ENCODE measurements at places on chromosomes 5 and 9.

- no peak for DNase-seq
Measured at GRCh38 chr9:87395804-87396479, 101.7 kb upstream of the DAPK1 start.

DNA sequence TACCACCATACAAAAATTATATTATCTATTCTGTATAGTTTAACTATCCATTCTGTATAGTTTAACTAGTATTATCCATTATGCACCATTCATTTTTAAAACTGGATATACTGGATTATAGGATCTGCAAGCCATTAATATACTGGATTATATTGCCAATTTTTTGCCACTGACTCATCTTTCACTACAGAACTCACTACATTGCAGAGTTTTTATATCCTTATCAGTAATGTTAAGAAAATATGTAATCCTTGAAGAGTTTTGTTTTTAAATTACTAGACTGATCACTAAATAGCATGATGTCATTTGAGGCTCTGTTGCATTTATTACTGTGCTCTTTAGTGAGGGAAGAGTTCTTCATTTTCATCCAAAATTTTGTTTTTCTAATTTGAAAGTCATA is 109.8 kb upstream of the SNX2 start:
- DNase-seq = no peak

DNA sequence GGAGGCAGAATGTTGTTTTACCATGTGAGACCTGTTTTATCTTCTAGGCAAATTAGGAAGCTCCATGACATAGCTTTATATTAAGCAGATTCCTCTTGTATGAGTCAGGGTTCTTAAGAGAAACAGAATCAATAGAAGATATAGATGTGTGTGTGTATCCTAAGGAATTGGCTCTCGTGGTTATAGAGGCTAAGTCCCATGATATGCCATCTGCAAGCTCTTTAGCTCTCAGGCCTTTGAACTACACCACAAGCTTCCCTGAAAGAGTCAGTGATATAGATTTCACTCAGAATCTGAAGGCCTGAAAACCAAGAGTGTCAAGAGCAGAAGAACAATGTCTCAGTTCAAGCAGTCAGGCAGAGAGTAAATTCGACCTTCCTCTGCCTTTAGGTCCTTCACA is 365.8 kb upstream of the ZNF608 start:
- DNase-seq = no peak

DNA sequence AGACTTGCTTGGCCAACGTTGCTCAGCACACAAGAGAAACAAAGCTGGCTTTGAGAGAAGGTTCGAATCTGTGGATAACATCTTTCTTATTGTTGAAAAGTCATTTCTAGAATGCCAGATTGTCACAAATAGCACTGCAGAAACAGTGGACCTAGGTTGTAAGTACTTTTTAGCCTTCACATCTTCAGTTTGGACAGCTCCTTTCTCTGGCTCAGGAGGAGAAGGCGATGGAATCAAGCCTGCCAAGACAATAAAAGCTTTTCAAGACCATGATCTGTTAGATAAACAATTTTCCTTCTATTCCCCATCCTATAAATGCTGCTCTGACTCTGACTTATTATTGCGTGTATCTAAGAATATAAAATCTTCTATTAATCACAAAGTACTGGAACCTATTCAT is 615.2 kb upstream of the SEMA6A start:
- no peak for DNase-seq

GRCh38 chr9:98372077-98372836 is 116.8 kb upstream of the TBC1D2 start:
- no peak for DNase-seq

DNA sequence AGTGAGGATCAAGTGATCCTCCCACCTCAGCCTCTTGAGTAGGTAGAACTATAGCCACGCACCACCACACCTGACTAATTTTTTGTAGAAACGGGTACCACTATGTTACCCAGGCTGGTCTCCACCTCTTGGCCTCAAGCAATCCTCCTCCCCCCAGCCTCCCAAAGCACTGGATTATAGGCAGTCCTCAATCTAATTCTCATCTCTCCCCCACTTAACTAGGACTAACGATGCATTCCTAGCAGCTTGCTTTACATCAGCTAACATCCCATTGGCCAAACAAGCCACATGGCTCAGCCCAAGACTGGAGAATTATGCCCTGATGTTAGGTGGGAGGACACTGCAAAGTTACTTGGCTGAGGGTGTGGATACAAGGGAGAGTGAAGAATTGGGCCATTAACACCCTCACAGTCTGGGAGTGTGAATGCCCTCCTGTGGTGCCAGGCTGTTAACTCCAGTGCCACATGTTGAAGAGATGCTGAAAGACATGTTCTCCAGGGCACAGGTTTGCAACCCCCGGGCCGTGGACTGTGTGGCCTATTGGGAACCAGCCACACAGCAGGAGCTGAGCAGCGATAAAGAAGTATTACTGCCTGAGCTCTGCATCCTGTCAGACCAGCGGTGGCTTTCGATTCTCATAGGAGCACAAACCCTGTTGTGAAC is 5.3 kb upstream of the ZNF367 start:
- DNase-seq = no peak

- no peak for DNase-seq
Measured at GRCh38 chr5:132327252-132327955, 33.2 kb downstream of the SLC22A4 start.

- DNase-seq = no peak
Measured at GRCh38 chr5:178278358-178279023, 45.9 kb upstream of the PHYKPL start.

DNA sequence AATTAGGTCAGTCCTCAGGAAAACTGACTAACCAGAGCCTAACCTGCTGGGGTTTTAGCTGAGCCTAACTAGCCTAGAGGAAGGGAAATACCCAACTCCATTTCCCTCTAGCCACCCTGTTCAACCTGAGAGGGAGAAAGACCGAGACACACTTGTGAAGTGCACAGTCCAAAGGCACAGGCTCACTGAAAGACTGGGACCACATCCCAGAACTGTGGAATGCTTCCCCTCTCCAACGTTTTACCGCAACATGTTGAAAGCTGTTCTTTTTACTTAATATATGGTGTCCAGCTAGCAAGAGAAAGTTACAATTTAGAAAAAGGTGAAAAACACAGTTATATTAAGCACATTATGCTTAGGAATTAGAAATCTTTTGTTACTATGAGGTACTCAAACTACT is 76.8 kb upstream of the SIMC1 start:
- DNase-seq = no peak

DNA sequence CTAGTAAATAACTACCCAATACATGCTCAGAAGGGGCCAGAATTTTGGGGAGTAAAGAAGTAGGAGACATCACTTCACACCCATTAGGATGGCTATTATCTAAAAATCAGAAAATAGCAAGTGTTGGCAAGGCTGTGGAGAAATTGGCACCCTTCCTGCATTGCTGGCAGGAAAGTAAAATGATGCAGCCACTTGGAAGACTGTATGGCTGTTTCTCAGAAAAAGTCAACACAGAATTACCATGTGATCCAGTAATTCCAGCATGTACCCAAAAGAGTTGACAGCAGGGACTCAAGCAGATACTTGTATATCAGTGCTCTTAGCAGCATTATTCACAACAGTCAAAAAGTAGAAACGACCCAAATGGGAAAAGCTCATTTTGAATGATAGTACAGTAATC is 107.6 kb downstream of the APBA1 start:
- DNase-seq = no peak

DNA sequence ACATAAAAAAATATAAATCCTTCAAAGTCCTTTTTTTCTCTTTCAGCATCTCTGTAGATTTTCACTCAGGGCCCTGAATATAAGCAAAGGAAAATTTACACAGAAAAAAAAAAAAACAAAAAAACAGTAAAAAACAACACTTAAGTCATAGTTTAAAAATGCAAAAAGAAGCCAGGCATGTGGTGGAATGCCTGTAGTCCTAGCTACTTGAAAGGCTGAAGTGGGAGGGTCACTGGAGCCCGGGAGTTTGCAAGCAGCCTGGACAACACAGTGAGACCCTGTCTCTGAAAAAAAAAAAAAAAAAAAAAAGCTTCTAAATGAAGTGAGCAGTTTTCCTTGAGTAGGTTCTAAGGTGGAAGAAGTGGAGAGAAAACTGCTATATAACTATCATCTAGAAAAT is 55.0 kb upstream of the BNC2 start:
- DNase-seq = no peak

GRCh38 chr5:169168280-169168679 is 132.7 kb downstream of the SLIT3 start:
- no peak for DNase-seq

DNA sequence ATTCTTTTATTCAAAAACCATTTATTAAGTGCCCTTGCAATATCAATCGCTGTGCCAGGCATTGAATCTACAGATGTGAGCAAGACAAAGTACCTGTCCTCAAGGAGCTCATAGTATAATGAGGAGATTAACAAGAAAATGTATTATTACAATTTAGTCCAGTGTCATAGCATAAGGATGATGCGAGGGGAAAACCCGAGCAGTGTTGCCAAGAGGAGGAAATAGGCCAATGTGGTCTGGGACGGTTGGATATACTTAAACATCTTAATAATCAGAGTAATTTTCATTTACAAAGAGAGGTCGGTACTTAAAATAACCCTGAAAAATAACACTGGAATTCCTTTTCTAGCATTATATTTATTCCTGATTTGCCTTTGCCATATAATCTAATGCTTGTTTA is 18.5 kb downstream of the CD274 start:
- DNase-seq = no peak

GRCh38 chr5:61402970-61403900 is 71.2 kb downstream of the ZSWIM6 start:
- DNase-seq = no peak

DNA sequence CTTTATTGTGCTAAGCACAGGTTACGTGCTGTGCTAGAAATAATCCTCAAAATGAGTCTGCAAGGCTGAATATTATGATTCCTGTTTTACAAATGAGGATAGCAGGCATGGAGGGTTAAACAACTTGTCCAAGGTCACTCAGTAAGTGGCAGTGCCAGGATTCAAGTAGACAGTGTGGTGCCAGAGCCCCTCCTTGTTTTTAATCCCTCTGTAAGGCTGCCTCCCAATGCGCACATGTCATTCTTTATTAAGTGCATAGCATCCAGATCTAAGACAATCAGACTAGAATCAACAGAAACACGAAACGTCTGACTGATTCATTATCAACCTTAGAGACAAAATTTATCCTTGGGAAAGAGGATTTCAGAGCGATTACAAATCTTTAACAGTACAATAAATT is 199.6 kb downstream of the SMARCA2 start:
- DNase-seq = no peak

GRCh38 chr5:6723122-6723815 is 10.0 kb downstream of the TENT4A start:
- no peak for DNase-seq

GRCh38 chr9:83526211-83526610 is 12.0 kb downstream of the FRMD3 start:
- no peak for DNase-seq

GRCh38 chr5:172598251-172599203 is 42.5 kb upstream of the NEURL1B start:
- no peak for DNase-seq

DNA sequence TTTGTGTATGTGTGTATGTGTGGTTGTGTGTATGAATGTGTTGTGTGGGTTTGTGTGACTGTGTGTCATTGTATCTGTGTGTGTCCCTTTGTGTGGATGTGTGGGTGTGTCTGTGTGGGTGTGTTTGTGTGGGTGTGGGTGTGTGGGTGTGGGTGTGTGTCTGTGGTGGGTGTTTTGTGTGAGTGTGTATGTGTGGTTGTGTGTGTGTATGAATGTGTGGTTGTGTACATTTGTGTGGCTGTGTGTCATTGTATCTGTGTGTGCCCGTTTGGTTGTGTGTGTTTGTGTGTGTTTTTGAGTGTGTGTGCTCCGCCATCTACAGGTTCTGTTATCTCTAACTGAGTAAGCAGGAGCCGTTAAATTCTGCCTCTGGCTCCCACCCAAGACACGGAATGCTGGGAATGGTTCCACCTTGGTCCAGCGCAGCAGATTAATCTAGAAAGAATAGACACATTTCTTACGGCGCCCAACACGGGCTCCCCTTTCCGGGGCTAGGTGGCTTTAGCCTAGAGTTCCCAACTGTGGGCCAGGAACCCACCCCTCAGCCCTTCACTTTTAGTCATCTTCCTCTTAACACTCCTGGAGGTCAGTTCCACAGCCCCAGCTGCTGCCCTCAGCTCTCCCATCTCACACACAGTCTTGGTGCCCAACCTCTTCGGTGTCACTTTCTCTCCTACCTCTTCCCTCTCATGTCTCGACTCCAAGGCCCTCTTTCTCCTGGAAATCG is 197.1 kb downstream of the TTLL11 start:
- DNase-seq = no peak

- no peak for DNase-seq
Measured at GRCh38 chr9:104287253-104287878, 193.3 kb downstream of the SMC2 start.

- DNase-seq = no peak
Measured at GRCh38 chr5:67813877-67814539, 401.5 kb upstream of the PIK3R1 start.

DNA sequence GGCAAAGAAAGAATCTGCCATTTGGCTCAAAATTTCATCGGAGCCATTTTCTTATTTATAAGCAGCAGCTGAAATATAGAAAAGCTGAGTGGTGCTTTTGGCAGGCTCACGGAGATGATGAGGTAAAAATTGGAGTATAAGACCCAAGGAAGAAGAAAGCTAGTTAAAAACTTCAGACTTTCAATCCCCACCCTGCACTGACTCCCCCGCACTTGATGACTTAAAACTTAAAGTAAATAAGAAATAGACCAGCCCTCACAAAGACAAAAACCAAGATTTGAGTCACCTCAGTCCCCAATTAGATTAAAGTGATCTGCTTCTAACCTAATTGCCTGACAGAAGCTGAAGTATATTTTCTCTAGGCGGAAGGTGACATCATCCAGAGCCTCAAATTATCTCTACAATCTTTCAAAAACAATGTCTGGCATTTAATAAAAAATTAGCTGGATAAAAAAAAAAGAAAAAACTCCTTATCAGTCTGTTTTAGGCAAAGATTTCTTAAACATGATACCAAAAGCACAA is 124.0 kb upstream of the PJA2 start:
- no peak for DNase-seq

GRCh38 chr5:66475731-66476130 is 120.5 kb upstream of the MAST4 start:
- no peak for DNase-seq

DNA sequence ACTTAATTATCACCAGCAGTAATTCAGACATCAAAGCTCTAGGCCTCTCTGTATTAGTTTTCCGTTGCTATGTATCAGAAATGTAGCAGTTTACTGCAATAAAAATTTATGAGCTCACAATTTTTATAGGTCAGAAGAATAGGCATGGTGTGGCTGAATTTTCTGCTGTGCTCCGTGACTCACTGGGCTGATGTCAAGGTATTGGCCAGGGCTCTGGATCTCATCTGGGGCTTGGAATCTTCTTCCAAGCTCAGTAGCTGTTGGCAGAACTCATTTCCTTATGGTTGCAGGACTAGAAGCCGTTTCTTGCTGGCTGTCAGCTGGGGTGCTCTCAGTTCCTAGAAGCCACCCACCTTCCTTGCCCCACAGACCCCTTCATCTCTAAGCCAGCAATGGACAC is 66.3 kb downstream of the PSAT1 start:
- no peak for DNase-seq

Data from stimulated activated CD4-positive, alpha-beta T cell treated with anti-CD3 and anti-CD28 coated beads, Interleukin-1b, Interleukin-23, amount 100 ng/mL, for 4 hours (primary cell).